DND-41 (cell line): ENCODE measurements at places on chromosomes 5 and 9.
A peak's percentile ranks its signal among the peaks of the same experiment; 100 is the strongest.

DNA sequence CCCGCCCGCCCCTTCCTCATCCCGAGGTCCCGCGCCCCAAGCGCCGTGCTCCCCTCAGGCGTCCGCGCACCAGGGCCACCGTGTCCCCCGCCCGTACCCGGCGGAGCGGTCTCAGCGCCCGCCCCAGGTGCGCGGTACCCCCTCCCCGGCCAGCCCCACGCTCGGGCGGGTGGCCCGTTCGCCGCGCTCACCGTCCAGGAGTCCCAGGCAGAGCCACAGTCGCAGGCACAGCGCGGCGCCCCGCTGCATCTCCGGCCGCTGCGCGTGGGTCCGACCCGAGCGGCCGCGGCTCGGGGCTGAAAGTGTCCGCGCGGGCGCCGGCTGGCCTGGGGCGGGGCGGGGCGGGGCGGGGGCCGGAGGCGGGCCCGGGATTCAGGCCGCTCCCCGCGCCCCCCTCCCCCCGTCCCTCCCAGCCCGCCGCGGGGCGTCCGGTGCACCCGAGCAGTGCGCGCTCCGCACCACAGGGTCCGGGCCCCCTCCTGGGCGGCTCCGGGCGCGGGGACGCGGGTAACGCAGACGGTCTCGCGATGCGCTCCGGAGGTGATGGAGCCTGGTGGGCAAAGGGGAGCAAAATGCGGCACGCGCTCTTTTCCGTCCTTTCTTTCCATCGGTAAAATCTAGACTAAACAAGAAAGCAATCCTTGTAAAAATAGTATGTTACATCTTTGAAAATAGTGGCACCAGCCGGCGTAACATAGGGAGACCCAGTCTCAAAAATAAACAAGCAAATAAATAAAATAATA is at the start of gene FLT4:
TSS of gene FLT4 (minus strand) at position 304 of the 743 bp plus-strand sequence. CDS start at position 249, 55 bp downstream.
- DNase-seq: peak; percentile 20

DNA sequence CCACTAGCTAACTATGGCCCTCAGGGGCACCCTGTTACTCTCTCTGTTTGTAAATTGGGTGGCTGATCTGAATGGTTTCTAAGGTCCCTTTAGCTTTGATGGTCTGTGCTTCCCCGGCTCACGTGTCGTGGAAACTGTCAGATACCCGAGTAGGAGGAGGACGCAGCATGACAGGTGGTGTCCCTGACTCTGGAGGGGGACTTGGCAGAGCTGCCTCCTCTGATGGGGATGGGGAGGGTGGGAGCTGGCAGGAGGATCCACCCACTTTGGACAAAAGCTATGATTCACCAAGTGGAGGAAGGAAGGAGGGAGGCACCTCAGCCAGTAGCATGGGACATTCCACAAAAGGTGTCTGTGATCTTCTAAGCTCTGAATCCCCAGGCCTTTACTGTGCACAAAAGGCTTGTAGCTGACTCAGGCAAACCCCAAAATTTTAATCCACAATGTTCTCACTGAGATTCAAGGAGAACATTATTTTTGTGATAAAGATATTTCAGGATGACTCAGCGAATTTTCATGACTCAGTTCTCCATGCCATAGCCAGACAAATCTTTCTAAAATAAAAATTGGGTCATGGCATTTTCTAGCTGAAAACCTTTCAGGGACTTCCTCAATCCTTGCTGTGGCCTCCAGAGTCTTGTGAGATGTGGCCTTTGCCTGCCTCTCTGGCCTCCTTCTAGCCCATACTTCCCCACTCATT is 131.0 kb upstream of the BRINP1 start:
- no peak for DNase-seq

DNA sequence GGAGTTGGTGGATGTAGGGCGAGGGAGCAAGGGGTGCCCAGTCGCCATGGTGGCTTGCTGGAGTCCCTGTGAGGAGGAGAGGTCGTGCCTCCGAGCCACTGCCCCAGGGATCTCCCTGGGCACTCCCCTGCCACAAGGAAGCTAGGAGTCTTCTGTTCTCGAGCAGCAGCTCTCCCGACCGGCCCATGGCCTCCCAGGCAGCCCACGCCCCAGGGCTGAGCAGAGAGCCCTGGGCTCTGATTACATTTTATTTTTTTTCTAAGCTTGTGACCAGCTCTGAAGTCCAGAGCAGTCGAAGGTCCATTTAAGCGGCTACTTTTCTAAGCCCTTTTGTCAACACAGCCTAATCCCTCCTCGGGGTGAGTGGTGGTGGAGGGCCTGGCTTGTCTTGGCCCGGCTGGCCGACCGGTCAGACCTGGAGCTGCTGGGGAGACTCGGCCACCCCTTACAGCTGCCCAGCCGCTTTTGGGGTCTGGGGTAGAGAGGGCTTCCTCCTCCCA is 2.1 kb downstream of the RXRA start:
- DNase-seq: no peak

DNA sequence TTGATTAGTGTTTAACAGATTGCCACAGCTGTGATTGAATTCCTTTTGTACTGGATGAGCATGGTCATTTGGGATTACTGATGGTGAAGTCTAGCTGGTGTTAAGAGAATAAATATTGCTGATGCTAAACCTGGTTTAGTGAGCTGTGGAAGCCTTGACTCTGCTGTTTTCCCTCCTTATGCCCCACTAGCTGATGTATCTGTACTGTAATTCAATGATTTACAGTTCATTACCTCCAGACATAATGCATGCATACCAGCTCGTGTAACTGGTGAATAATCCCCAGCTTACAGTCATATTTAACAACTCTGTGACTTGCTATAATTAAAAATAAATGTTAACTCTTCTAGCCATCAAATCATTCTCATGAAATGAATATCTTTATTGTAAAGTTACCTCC is 1.7 kb upstream of the CMYA5 start:
- no peak for DNase-seq

DNA sequence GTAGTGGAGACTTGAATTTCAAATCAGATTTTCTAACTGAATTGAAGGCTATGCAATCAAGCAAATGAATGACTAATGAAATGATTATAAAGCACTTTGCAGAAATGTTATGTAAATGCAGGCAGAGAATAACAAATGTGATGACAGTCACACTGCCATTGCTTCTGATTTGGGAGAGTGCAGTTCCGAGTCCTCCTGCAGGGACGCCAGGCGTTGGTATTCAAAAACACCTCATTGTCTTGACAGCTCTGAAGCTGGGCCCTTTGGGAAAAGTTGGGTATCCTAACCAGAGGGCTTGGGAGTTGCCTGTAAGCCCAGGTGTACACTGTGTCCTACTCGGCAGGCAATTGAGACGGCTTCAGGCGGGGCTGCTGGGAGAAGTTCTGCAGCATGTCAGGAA is 57.9 kb downstream of the C5orf15 start:
- no peak for DNase-seq

- DNase-seq: no peak
Measured at GRCh38 chr5:137296213-137296781, 202.8 kb downstream of the SPOCK1 start.

DNA sequence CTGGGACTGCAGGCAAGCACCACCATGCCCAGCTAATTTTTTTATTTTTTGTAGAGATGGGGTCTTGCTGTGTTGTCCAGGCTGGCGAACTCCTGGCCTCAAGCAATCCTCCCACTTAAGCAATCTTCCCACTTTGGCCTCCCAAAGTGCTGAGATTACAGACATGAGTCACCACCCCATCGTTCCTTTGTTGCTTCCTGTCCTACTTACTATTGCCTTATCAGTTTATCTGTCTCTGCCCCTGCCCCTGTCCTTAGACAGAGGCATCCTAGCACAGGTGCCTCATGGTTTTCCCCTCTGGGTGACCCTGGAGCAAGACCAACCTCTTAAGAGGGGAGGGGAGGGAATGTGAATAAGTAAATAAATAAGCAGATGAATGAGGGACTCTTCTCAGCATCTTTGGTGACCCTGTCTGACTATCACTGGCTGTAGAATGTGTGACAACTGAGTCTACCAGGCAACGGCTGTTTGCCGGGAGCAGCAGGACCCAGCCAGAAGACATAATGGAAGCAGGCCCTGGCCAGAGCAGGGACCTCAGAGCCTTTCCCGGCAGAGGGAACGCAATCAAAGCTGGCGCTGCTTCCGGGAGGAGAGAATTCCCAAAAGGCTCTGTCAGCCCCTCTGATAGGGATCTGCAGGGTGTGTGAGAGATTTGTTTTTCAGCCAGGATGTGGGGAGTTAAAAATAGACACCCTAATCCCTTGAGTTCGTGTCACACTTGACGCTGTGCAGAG is 43.8 kb upstream of the DAB2IP start:
- DNase-seq: no peak

DNA sequence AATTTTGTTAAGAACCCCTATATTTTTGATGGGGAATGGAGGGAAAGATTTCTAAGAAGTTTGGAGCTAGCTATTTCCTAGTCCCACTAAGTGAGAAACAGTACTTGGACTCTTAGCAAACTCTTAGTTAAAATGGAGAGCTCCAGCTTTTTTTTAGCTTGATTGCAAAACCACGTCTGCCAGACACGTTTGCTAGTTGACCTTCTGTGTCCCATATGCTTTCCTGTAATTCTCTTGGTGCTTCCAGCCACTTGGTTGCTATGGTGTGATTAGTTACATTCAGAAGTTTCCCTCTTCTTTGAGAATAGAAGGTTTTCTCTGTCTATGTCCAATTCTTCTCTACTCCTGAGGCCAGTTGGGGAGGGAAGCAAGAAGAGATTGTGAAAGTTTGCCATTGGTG is 417.0 kb upstream of the TLE4 start:
- no peak for DNase-seq

DNA sequence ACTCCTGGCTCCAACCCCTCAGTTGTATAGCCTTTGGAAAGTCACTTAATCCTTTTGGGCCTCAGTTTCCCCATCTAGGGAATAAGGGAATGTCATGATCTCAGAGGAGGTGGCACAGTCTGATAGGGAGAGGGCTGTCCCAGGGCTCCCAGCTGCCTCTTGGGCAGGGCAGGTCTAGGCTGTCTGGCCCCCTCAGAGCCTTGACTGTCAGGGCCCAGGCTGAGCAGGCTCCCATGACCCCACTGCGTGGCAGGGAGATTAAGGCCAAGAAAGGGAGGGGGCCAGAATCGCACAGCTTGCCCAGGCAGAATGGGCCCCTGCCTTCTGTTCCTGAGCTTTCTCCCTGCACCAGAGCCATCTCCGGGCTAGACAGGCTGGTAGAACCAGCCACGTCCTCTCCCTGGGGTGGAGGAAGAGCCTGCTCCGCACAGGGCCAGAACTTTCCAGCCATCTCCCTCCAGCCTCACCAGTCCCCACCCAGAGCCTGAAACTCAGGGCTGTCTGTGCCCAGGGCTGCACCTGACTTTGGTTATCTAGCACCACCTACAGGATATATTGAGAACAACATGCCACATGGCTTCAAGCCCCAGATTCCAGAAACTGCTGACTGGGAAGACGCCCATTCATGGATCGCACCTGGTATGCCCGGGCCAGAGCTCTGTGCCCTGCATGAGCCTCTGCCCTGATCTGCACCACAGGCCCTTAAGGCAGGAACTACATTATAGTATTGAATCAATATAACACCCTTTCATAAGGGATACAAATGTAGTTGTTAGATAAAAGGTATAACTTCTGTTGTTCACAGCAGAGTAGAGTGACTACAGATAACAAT is 32.1 kb downstream of the NAIF1 start:
- peak; percentile 59 for DNase-seq

DNA sequence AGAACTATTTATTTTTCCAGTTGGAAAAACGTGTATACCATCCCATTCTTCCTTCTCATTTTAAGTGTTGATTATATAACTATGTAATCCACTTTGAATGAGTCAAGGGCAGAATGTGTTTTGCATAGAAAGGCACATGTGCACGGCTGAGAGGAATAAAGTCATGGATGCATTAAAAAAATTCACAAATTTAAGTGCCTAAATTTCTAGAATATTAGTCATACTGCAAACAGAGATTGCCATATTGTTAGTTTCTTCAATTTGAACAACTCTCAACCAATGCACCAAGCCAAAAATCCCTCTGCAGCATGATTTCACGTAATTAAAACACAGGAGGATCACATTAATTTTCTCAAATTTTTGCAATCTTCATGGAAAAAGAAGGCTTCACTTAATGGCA is 166.3 kb downstream of the MPDZ start:
- no peak for DNase-seq

- no peak for DNase-seq
Measured at GRCh38 chr5:150307617-150308426, 5.1 kb upstream of the ARSI start.

DNA sequence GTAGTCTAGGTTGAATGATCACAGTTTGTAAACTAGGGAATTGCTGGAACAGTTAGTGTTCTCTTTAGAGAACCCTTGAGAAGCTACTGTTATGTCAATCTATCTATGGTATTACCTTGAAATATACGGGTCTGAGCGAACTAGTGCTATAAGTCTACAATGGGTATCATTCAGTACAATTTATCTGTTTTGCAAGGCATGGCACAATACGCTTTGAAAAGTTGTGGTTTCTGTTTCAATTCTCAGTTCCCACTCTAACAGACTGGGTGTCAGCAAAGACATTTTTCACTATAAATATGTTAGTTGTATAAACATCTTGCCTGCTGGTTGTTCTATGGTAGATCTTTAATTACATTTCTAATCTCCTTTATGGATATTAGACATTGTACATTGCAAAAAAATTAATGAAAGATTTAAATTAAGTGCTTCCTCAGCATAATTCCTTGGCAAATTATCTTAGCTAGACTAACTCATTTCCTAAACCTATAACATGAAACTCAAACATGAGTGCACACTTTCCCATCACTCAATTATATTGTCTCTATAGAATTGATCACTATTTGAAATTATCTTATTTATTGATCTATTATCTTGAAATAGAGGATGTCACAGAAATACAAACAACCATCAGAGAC is 24.9 kb upstream of the SLCO6A1 start:
- DNase-seq: no peak

- DNase-seq: no peak
Measured at GRCh38 chr5:116672203-116672602, 97.6 kb upstream of the SEMA6A start.

DNA sequence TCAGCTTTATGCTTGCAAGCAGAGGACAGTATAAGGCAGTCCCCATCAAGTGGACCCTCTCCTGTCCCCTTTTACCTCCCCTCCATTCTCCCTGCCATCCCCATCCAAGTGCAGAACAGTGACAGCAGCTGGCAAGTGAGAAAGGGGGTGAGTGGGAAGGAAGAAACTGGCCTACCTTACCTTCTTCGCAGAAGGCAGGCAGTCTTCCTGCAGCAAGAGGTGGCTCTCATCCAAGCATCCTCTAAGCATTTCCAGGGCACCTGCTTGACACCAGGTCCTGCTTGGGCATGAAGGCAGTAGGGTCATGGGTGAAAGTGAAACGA is 77.3 kb upstream of the SH3PXD2B start:
- DNase-seq: no peak

DNA sequence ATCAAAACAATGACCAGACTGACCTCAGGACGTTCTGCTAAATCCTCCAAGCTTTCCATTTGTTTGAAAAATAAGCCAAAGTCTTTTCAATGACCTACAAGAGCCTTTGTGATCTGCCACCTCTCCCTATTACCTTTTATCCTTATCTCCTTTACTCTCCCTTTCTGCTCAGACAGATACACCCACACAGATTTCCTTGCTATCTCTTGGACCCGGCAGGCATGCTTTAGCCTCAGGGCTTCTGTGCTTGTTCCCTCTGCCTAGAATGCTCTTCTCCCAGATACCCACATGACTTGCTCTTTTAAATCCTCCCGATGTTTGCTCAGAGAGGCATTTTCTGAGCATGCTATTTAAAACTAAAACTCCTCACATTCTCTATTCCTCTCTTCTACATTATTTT is 8.9 kb upstream of the ELOVL7 start:
- no peak for DNase-seq
